ENCODE measurements at places on chromosomes 1 and 21. TPM values are rescaled to one million over a fixed set of nuclear protein-coding genes. Genes with fewer than 3 reads are reported as not detected.

CNIH3 gene
- total RNA-seq = 20.9 TPM

TRMT1L gene
- 28.0 TPM for total RNA-seq

LINGO4 gene
- under 0.01 TPM for total RNA-seq

MYBPH gene
- total RNA-seq = 0.75 TPM

PDE4DIP gene
- 222 TPM for total RNA-seq

PADI1 gene
- total RNA-seq = under 0.01 TPM

HPCA gene
- not detected for total RNA-seq

KCNJ6 gene
- not detected for total RNA-seq

FCRLB gene
- total RNA-seq = 16.6 TPM

RUSC1 gene
- total RNA-seq = 13.0 TPM

RTCA gene
- total RNA-seq = 54.5 TPM

RGS1 gene
- total RNA-seq = not detected

CD164L2 gene
- not detected for total RNA-seq

MAN1A2 gene
- 81.1 TPM for total RNA-seq

TGFB2 gene
- 4.5 TPM for total RNA-seq

SHE gene
- 0.12 TPM for total RNA-seq

BATF3 gene
- 0.75 TPM for total RNA-seq

FAM43B gene
- total RNA-seq = under 0.01 TPM

SH3BGRL3 gene
- 30.1 TPM for total RNA-seq

KPRP gene
- not detected for total RNA-seq

LCE1C gene
- not detected for total RNA-seq

THEM4 gene
- 7.0 TPM for total RNA-seq

LAX1 gene
- total RNA-seq = under 0.01 TPM

Measured in uterine smooth muscle cell (primary cell).